Effector memory CD4-positive, alpha-beta T cell (primary cell): ENCODE measurements at places on chromosomes 6 and 20.

- no peak for DNase-seq
These were observed 444.4 kb downstream of the HDGFL1 start for GRCh38 chr6:23013776-23014175.

- DNase-seq: no peak
These were observed 9.5 kb upstream of the ADRM1 start for GRCh38 chr20:62293111-62293784.

GRCh38 chr6:684831-685636 is 7.9 kb downstream of the EXOC2 start:
- DNase-seq: no peak

DNA sequence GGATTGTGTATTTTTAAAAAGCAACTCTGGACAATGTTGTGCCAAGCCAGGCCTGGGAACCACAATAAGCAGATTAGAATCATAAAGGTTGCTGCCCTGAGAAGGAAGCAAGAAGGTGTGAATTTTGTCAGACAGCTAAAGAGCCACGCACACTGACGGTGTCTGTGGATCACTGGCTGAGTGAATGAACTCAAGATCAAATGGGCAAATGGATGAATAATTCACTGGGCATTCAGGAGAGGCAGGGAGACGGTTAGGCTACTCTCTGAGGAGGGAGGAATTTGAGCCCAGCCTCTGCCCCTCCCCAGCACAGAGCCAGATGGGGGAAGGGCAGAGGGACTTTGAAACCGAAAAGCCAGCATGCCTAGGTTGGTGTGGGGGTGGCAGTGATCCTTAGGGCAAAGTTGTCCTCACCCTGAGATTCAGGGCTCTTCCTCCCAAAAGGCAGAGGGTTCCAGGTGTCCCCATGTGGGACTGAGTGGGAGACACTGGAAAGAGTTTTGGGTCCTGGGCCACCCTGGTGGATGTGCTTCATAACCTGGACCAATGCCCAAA is 19.5 kb upstream of the SLC22A7 start:
- no peak for DNase-seq

GRCh38 chr6:41039060-41039998 is at the start of gene UNC5CL:
TSS of gene UNC5CL (minus strand) at chr6:41039221. CDS start at chr6:41035074, 4,147 bp downstream.
- DNase-seq: no peak

GRCh38 chr6:157982102-157982562 is 469 bp downstream of the SYNJ2 start:
- peak; percentile 11 for DNase-seq

GRCh38 chr6:35850208-35850607 is 45.1 kb downstream of the LHFPL5 start:
- DNase-seq: no peak

GRCh38 chr6:33419580-33420490 is at the start of gene SYNGAP1:
TSS of gene SYNGAP1 (plus strand) at chr6:33420065. CDS start at chr6:33420265, 200 bp downstream.
- DNase-seq: no peak

GRCh38 chr6:46002264-46002663 is 13.4 kb downstream of the CLIC5 start:
- DNase-seq: no peak

GRCh38 chr6:136429264-136430065 is 120.8 kb downstream of the MAP7 start:
- DNase-seq: no peak

DNA sequence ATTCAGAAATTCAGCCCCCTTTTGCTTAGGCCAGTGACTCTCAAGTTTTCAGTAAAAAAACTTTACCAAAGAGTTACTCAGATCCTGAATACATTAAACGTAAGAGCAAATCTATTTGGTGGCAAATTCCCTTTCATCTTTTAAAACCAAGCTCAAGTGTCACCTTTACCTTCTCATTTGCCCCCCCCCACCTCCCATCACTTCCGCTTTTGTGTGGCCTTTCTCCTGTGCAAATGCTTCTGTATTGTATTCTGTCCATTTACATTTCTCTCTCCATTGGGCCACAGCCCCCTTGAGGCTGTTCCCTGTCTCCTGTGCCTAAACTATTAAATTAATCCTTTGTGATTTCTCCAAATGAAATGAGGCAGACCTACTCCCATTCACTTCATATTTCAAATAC is 1.9 kb downstream of the NOL7 start:
- no peak for DNase-seq

- DNase-seq: no peak
These were observed 448.9 kb downstream of the COL12A1 start for GRCh38 chr6:74756923-74757322.

DNA sequence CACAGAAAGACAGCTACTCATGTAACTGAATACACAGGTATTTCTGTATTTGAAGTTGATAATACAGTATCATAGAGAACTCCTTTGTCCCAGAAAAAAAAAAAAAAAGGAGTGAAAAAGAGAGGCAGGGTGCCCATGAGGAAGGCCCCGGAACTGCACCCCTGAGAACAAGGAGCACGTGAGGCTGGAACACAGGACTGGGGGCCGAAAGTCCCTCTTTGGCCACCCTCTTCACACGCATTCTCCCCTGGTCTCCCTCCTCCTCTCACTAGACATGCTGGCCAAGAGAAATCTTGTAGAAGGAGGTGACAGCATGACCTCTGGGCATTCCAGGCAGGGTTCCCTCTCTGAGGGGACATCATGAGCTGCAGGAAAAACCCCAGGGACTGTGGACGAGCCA is 62.7 kb upstream of the TRAF3IP2 start:
- no peak for DNase-seq

DNA sequence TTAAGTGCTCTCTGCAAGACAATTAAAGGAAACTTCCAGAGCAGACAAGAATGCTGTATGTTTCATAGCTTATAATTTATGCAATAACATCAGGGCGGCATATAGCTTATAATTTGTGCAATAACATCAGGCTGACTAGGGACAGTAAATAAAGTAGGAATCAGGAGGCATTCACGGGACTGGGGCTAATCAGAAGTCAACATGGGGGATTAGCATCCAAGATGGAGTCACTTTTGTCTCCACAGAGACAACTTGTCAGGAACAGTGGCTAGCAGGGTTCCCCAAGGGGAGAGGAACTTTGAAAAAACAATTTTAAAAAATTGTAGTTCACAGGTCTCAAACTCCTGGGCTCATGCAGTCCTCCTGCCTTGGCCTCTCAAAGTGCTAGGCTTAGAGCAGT is 3.3 kb upstream of the ZNF341 start:
- no peak for DNase-seq

DNA sequence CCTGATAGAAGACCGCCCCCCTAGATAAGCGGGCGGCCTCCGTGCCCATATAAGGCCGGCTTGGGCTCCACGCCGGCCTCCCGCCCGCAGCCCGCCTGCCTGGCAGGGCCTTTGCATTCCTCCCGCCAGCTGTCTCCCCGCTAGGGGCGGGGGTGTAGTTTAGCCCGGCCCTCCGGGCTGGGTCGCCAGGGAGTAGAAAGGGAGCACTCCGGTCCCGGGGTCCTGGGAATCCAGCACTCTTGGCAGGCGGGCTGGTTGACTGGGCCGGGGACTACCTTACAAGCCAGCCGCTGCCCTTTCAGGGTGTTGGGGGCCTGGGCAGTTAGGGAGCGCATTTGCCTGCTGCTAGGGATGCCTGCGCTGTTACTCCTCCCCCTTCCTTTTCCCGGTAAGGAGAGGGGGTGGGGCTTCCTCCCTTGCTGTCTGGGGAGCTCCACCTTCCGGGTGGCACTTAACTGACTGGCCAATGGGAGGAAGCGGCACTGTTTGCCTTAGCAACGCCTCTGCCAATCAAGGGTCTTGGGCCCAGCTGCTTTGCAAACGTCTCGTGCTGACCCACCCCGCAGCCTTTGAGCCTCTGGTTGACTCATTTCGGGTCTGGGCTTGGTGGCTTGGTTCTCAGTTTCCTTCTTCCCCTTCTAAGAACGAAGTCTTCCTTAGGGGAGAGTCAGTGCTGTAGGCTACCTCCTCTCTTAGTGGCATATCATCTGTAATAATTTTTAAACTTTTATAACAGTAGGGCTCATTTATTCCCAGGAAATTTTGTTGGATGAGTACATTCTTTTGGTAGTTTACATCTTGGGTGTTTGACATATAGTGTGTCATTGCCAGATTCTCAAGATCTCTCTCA is 3.4 kb downstream of the SRF start:
- DNase-seq: peak; percentile 94

DNA sequence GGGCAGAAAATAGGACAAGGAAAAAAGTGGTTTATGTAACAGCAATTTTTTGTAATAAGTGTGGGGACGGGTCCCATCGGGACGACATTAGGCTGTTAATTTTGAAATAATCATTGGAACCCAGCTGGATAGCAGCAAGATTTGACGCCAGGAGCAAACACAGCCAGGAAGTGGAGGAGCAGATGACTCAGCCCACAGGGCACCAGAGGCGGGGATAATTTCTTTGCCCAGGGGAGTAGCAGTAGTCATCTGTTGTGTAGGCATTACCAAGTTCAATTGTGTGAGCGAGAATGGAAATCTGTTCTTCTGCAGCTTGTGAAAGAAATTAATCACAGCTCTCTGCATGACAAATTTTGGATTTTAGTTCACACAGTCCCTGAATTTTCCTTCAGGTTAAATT is 22.6 kb upstream of the RIN2 start:
- no peak for DNase-seq

GRCh38 chr20:22525069-22525820 is 59.1 kb downstream of the FOXA2 start:
- DNase-seq: no peak
